ENCODE measurements at places on chromosomes 2 and 18. TPM values are rescaled to one million over a fixed set of nuclear protein-coding genes. Genes with fewer than 3 reads are reported as not detected.

The ANKRD30BL gene
- total RNA-seq, result not detected

The ABCG5 gene
- not detected for total RNA-seq

The PFN4 gene
- not detected for total RNA-seq

The SERPINB10 gene
- not detected for total RNA-seq

DNA sequence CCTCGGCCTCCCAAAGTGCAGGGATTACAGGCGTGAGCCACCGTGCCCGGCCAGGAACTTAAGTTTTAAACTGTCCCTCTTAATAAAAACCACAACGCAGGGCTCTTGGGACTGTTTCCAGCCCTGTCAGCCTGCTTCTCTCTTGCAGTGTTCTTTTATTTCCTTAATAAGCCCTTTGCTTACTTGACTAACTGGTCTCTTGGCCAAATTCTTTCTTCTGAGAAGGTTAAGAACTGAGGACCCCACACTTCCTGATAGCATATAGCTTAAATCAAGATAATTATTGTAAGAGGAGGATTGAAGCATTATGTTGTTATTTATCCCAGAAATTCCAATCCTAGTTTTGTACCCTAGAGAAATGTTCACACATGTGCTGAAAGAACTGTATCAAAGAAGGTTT lies 128.2 kb upstream of the UXS1 start:
- DNase-seq, result no peak
- no peaks in the 10 kb centered on the region for H3K36me3 ChIP-seq
- H3K4me3 ChIP-seq, result no peak overlapping the region
- no peak overlapping the region for H3K27ac ChIP-seq

DNA sequence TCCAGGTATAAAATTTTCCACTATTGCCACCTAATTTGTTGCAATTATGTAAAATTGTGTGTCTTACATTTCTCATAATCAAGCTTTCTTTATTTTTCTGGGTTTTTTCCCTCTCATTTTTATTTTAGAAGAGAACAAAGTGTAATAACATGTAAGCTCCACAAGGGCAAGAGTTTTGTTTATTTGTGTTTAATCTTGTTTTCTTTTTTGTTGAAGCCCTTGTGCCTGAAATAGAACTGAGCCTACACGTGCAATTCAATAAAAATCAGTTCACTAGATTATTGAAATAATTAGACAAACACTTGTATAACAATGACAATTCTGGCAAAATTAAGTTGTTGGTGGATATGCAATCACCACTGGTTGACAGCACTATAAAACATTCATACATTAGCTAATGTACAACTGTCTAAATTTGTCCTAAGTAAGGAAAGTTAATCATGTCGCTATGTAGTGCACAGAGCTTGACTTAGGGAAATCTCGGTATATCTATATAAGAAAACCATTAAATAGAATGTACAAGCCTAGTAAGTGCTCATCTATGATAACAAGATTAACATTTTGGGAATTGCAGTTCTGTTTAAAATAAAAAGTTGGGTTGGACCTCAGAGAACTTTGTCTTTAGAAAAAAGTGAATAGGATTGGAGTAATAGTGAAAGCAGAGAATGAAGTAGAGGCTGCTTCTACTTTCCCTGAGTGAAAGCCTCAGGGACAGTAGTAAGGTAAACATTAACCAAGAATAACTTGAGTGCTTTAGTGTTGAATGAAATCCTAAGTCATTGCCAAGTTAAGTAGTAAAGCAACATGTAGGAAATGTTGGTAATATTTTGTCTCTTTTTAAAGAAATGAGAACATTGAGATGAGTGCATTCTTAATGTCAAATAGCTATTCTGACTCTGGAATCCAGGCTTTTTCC lies 37.4 kb upstream of the NOL4 start:
- no peaks in the 10 kb centered on the region for H3K27me3 ChIP-seq
- H3K36me3 ChIP-seq, result no peaks in the 10 kb centered on the region
- H3K4me3 ChIP-seq, result no peak overlapping the region
- no peak for DNase-seq

DNA sequence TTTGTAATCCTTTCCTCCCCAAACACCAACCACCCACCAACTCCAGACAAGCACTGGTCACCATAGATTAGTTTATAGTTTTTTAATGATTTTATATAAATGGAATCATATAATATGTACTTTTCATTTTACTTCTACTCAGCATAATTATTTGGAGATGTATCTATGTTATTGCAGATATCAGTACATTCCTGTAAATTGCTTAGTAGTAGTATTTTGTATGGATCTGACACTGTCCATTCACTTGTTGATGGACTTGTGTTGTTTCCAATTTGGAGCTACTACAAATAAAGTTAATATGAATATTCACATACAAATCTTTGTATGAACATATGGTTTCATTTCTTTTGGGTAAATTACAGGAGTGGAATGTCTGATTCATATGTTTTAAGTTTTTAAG lies 31.0 kb downstream of the ZC3H15 start:
- H3K4me1 ChIP-seq, result no peaks in the 10 kb centered on the region
- H3K27me3 ChIP-seq, result no peaks in the 10 kb centered on the region
- H3K4me3 ChIP-seq, result no peak overlapping the region
- no peak overlapping the region for H3K27ac ChIP-seq
- DNase-seq, result no peak

DNA sequence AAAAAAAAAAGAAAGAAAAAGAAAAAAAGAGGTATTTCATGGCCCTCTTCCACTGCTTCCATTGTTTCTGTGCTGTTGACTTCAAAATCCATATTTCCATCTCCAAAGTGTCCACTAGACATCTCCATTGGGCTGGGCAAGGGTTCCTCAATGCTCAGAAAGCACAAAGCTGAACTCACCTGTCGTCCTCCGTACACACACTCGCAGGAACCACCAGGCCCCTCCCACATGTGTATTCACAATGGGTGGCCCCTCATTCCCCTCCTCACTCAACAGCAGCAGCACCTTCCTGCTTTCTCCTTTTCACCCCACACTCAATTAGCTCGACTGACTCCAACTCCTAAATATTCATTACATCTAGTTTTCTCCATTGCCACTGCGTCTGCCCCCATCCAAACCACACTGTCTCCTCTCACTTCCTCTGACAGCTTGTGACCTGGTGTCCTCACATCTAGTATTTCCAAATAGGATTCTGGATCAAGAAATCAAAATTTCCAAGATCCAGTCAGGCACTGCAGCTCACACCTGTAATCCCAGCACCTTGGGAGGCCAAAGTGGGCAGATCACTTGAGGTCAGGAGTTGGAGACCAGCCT lies 25.2 kb downstream of the OSBPL1A start:
- no peaks in the 10 kb centered on the region for H3K27me3 ChIP-seq

DNA sequence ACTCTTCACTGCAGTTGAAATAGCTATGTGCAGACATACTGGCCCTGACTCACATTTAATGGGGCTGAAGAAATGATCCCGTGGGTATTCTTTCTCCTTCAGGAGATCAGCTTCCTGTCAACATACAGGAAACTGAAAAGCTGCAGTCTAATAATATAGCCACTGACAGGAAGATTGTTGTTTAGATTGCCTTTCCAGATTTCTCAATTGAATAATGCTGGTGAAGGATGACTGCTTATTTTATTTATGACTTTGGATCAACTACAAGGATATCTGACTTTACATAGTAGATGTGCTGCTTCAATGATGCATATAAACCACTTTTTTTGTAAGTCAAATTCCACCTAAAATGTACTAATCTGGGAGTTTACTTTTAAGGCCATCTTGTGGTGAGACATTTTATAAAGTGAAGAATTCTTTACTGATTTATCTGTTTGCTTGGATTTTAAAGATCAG lies 93.4 kb upstream of the MAP4K3 start:
- no peak for DNase-seq
- no peaks in the 10 kb centered on the region for H3K36me3 ChIP-seq
- H3K4me1 ChIP-seq, result no peaks in the 10 kb centered on the region
- H3K27ac ChIP-seq, result no peak overlapping the region
- peaks cover 2% of the 10 kb centered on the region for H3K27me3 ChIP-seq
- H3K4me3 ChIP-seq, result no peak overlapping the region

- H3K27me3 ChIP-seq, result peaks cover 6% of the 10 kb centered on the region
- no peak for DNase-seq
- H3K4me1 ChIP-seq, result no peaks in the 10 kb centered on the region
- H3K4me3 ChIP-seq, result no peak overlapping the region
- no peak overlapping the region for H3K27ac ChIP-seq
These were observed 136.4 kb downstream of the TPGS2 start for GRCh38 chr18:36692371-36692770.
